ENCODE measurements at places on chromosomes 7 and 10.

GRCh38 chr7:50838675-50839377 is 56.1 kb upstream of the GRB10 start:
- DNase-seq, result no peak

- DNase-seq, result no peak
Observed at GRCh38 chr7:50196719-50197118, 103.7 kb upstream of the ZPBP start.

DNA sequence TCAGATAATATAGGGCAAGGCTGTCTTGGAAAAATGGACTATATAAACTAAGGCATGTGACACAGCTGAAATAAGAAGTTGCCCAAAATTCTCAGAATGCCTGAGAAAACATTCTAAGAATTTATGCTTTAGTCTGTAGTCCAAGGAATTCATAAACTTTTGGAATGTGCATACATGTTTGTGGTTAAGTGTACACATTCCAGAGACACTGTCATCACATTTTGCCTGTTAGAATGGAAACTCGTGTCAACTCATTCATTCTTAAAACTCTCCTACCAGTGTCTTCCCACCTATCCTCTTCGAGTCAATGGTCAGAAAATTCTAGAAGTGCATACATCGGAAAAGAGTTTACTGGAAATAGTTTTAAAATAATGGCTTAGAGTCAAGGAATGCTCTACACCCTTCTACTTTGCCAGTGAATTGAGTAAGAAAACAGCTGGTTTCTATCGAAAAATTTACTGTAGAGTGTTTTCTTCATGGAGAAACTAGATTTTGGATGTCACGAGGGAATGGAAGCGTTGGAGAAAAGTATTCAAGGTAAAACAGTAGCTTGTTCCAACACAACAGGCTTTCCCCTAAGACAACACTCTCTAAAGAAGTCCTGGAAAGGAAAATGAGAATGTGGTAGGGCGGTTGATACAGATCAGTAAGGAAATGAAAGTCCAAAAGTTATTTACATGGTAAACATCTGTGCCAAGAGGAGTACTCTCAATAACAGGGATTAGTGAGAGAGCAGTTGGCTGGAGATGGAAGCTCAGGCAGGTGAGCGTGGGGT is 1177.6 kb upstream of the C7orf33 start:
- no peak for DNase-seq

GRCh38 chr10:70234668-70235447 is 1.6 kb upstream of the PPA1 start:
- DNase-seq, result no peak

DNA sequence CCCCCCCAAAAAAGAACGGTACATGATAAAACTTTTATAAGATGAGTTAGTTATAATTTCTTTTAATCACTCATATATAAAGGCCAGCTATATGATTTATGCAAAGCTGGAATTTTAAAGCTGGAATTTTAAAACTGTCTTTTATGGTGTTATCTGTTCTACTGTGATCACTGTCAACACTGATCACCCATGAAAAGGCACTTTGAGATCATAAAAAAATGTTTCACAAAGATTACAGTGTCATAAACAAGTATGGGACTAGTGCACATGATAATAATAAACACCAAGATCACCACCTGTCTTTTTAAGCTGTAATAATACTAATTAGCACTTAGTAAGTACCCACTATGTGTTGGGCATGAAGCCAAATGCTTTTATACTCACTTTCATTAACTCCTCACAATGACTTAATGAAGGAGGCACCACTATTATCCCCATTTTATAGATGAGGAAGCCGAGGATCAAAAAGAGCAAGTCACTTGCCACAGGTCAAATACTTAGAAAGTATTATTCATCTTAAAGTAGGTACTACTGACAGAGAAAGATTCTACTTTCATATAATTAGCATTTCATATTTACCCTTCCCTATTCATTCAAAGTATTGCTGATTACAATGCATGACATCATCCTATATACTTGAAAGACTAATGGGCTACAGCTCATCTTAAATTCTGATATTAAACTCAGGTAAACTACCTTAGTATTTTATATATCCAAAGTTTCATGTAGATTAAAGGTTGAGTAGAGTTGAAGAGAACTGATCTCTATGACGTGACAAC is 8.3 kb upstream of the RHOBTB1 start:
- DNase-seq, result no peak

DNA sequence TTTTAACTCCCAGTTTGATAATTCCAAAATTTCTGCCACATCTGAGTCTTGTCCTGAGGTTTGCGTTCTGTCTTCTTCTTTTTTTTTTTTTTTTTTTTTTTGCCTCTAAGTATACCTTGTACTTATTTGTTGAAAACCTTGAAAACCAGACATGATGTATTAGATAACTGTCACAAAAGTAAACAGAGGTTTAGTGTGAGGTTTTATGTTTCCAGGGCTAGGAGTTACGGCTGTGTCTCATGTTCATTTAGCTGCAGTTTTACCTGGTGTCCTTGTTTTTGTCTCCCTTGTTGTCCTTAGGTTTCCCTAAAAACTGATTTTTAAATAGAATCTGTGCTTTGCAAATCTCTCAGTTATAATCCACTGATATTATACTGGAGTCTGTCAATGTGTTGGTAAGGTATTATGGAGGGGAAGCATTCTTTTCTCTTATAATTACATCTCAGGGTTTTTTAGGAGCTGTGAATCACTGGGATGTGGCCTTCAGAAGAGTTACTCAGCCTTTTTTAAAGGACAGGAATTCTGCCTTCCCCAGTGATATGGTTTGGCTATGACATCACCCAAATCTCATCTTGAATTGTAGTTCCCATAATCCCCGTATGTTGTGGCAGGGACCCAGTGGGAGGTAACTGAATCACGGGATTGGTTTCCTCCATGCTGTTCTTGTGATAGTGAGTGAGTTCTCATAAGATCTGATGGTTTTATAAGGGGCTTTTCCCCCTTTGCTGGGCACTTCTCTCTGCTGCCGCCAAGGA is 95.0 kb downstream of the CDCA7L start:
- no peak for DNase-seq

DNA sequence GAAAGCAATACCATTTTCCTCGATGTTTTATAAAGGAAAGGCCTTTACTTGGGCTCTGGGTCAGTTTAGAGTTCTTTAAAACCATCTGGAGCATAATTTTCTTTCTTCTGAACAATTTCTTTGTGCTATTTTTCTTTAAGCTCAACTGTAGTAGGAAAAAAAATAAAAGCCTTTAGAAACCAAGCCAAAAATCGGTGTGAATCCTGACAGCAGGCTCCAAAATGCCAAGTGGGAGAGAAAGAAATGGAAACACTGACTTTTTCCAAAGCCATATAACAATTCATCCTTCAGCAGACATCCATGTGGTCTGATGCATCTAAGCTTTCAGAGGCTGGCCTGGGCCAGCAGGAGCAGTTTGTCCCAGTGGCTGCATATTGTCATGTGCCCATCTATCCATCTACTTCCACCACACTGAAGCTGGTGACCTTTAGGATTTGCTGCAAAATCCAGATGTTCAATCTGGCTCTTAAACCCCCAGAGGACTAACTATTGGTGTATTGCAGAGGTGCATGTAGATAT is 23.0 kb upstream of the ITPRID1 start:
- no peak for DNase-seq

DNA sequence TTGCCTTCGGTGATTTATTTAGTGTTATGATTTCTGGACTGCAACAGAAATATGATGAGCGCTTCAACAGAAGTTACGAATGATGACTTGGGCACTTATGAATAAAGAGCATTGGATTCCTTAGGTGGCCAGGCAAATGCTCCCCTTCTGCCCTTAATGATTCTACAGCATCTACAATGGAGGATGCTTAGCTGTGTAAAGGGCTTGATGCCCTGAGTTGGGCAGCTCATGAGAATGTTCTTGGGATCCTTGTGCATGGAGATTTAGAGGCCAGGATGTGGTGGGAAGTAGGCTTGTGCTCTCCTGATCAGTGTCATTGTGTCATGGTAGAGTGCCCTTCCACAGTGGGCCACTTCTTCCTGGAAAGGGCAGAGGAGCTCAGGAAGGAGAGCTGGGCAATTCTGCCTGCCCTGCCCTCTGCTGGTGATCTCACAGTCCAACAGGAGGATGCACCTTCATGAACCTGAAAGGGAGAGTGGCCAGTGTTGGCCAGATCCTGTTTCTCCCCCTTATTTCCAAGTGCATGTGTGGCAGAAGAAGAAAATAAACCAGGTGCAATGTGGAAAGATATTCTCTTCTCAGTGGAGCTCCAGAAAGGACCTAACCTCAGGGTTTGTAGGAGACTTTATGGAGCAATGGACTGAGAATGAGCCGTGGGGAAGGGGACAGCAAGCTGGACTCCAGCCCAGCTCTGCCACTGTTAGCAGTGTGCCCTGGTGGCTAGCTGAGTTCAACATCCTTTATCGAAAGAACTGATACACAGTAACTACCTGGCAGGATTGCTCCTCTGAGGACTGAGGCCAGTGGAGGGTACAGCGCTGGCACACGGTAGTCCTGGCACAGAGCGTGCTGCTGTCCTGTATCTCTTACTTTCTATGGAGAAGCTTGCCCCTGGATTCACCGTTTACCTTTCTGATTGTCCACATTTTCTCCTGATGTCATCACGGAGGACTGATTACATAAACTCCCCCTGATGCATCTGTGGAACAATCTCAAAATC is 182.9 kb downstream of the BMPER start:
- no peak for DNase-seq

GRCh38 chr10:44178856-44179255 is 206.0 kb downstream of the CXCL12 start:
- DNase-seq, result no peak

DNA sequence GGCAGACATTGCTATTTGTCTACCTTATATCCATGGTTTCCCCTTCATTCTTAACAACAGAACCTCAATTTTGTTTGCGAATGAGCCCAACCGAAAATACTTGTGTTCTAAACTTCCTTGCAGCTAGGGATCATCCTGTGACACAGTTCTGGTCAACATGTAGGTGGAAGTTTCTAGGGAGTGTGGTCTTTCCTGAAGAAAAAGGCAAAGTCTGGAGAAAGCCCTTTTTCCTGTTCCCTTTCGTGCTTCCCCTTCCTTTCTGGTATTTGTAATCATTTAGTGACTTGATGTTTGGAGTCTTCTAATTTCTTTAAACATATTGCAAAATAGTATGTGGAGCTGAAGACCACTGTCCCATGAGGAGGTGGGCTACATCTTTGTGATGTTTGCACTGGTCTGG is 2.9 kb upstream of the IFRD1 start:
- no peak for DNase-seq

DNA sequence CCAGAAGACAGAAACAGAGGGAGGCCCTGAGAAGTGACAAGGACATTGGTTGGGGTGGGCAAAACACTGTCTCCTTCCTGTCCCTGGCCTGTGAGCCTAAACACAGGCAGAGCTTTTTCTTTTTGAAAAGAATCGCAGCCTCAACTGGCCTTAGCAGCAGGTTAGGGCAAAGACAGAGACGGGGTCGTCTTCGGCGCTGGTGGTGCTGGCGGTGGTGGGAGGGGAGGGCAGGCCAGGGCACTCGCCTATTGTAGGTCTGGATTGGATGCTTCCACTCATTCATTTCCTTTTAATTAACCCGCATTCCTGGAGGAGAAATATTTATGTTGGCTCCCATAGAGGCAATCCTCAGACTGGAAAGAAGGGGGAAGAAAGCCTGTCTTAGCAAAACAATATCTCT is 22.6 kb downstream of the WNT8B start:
- no peak for DNase-seq
